ENCODE measurements at places on chromosomes 2 and 18.
A peak's percentile ranks its signal among the peaks of the same experiment; 100 is the strongest.

DNA sequence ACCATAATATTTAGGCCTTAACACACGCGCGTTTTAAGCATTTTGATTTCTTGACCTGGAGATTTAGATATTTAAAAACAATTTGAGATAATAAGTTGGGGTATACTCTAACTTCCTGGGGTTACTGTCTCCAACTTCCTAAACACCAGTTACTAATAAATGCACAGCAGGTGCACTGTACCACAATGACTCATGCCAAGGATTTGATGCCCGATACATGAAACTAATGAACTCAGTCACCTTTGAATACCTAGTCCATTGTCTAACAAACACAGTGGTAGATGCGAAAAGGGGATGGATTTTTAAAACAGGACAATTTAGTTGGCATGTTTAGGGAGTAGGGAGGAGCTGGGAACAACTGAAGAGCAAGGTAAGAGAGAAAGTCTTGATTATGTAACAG lies 21.2 kb downstream of the CABYR start:
- no peak for DNase-seq

DNA sequence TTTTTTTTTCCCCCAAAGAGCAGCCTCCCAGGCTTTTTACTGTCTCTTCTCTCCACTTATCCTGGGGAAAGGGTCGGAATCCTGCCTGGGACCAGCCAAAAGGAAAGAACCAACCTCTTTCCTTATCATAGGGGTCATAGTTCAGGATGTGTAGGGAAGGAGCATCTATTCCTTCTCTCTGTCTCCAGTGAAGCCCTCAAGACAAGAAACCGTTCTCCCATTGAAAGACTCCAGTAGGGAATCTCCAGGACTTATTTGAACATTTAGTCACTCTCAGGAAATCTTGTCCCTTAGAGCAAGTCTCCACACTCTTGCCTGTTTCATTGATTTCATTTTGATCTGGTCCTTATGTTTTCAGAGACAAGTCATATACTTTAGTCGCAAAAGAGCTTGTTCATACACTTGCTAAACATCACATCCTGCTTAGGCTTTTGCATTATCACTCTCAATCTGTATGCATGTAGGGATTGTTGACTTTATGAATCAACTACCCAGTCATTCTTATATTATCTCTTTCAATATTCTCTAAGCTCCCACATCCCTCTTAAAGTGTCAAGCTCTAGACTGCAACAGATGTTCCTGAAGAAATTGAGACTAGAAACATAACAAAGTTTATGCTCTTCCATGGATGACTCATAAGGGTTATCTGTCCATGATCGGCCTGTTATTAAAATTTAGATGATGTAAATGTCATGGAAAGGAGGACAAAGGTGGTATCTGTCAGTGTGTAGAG lies 116.2 kb upstream of the ST6GAL2 start:
- DNase-seq: no peak

DNA sequence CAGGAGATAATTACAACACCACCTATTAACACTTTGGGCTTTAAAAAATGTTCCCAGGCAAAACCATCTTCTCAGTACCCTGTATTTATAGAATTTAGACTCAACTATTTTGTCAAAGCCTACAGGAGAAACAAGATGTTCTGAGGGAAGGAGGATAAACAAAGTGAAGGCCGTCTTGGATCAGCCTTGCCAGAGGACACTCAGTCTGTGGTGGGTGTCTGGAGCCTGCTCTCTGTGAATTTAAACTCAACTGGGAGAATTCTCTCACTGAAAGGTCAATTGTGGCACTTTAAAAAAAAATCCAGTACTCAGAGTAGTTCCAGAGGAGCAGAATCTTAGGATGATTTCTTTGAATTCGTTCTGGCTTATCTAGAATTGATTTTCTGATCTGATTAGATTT lies 28.4 kb upstream of the SLC1A4 start:
- no peak for DNase-seq

DNA sequence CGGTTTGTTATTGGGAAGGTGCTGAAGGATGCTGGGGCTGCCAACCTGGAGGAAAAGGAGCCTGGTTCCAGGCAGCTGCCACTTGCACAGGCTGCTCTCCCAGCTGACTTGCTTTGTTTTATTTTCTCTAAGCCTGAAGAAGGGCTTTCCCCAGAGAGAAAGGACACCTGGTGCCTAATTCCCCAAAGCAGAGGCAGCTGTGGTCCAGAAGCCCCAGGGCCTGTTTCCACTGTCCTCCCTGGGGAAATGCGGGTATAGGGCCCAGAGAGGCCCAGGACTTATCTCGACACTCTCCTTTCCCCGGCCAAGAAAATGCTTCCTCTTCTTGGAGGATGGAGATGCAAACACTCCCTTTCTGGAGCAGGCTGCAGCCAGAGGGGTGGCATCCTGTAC lies 30.1 kb downstream of the INO80C start:
- DNase-seq: no peak

DNA sequence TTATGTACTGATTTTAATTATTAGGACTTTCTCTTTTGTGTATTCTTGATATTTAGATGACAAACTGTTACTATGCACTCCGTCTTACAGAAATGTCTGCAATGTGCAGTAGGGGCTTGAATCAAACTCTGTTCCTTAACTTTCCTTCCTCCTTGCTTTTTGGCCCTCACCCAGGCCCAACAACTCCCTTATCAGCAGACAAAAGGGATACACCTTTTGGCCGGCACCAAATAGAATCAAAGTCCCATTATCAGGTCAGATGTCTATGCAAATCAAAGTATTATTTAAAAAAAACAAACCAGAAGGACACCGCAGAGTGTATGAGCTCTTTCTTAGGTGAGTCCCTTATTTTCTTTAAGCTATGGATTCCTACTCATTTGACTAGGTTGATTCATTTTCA lies 116.3 kb upstream of the SERPINE2 start:
- DNase-seq: no peak

- no peak for DNase-seq
These were observed 48.9 kb downstream of the CHST9 start for GRCh38 chr18:27136208-27136535.

GRCh38 chr2:148096012-148096411 lies 75.1 kb downstream of the MBD5 start:
- no peak for DNase-seq

DNA sequence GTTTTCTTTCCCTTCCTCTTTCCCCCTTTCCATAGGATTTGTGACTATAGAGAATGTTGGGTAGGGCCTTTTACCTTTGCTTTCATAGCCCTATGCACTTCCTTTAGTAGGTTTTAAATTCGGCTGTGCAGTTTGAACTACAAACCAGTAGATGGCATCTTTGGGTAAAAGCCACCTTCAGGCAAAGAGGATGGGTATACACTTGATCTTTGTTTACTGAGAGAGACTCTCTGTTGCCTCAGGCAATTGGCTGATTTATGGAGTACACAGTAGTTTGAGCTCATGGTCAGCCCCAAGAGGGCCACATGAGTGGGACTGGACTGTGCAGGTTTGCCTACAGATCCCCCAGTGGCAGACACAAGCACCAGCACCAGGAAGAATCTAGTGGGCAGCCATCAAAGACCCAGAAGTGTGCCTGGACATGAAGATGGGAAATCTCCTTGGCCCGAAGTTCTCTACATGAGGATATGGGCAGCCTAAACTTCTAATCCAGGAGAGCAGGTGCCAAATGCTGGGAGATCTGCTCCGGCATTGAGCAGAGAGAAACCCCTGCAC lies 1304.3 kb upstream of the DDX18 start:
- DNase-seq: no peak

DNA sequence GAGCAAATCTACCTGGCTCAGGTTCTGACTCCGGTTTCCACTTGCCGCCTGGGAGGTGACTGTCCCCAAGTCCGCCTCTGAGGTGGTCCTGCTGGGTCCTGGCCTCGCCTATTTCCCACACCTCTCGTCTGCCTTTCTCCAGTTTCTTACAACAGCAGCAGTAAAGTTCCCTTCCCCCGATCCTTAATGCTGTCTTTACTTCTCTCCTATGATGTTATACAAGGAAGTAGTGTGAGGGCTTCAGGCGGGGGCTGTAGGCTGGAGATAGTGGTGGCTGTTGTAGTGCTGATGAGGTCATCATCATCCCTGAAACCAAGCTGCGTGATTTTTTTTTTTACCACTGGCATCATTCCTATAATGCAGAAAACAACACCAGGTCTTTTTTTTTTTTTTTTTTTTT lies 18.9 kb downstream of the TGIF1 start:
- DNase-seq: no peak

DNA sequence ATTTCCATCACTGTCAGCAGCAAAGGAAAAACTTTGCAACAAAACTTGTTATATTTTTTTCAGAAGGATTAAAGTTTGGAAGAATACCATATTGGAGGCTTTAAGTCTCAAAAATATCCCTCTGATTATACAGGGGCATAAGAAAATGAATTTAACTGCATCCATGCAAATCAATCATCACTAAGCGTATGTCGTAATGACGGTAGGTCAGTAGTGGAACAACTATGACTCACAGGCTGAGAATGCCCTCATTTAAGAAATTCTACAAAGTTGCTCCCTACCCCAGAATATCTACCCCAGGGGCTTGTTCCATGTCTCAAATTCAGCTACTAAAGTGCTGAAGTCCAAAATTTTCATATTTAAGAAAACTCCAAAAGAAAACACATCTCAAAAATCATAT lies 12.5 kb upstream of the NAB1 start:
- no peak for DNase-seq

DNA sequence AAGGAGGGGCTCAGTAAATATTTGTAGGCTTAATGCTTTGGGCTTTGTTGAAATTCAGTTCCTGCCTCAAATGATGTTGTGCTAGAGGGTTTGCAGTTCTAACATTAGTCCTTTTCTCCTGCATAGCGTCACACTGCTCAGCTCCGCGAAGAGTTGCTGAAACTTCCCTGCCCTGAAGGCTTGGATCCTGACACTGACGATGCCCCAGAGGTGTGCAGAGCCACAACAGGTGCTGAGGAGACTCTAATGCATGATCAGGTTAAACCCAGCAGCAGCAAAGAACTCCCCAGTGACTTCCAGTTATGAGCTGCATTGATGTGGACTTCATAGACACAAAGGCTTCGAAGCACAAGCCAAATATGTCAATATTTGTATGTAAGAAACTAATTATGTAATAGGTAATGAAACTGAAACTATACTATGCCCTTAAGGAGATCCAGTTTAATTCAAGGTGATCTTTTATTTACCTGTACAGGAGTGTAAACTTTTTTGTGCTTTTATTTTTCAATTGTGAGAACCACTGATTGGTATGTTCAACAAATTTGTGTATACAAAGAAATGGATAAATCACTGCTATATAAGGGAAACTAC lies 10.2 kb upstream of the TTC27 start:
- DNase-seq: no peak

- DNase-seq: no peak
These were observed 20.1 kb upstream of the PPP3R1 start for GRCh38 chr2:68272246-68272994.

GRCh38 chr2:204110338-204110741 lies 173.8 kb downstream of the ICOS start:
- DNase-seq: no peak

- peak; percentile 34 for DNase-seq
These were observed 115.2 kb downstream of the TTC32 start for GRCh38 chr2:19786408-19787058.

- DNase-seq: no peak
These were observed 135.0 kb downstream of the SMAD7 start for GRCh38 chr18:48815581-48816324.

GRCh38 chr2:28544405-28544921 lies 48.6 kb downstream of the PLB1 start:
- DNase-seq: no peak

DNA sequence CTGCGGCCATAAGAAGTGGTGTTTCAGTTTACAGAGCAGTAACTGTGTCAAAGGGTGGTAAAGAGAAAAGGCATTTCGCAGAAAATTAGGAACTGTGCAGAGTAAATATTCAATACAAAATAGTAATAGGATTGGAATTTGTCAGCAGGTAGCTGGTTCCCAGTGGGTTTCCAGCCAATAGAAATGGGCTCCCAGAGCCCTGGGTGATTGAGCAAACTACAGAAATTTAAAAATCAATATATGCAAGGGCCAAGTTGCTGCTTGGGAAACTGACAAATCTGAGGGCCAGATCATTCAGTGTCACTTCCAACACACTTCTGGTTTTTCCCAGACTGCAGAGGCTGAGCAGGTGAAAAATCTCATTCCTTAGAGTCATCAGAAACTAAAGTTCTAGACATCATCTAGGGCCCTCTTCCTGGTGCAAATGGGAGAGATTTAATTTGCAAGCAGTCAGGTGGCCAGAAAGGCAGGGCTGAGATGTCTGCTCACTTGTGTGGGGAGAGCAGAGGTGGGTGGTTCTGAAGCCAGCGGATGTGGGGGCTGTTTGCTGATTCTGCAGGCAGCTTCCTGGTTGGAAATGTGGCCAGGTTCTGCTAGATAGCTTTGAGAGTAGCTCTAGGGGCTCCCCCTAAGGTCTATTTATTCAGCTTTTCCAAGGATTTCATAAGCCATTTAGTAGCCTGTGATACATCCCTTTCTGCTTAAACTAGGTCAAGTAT lies 182.4 kb downstream of the NCK2 start:
- no peak for DNase-seq

- no peak for DNase-seq
These were observed 57.3 kb upstream of the TMEM18 start for GRCh38 chr2:734496-734895.

GRCh38 chr2:122003196-122003940 lies 247.9 kb downstream of the TSN start:
- no peak for DNase-seq

- no peak for DNase-seq
These were observed 888 bp downstream of the VAMP5 start for GRCh38 chr2:85584857-85585780.

- DNase-seq: no peak
These were observed 791 bp upstream of the CYRIA start for GRCh38 chr2:16666449-16666801.

GRCh38 chr2:23620841-23621341 lies 235.9 kb downstream of the KLHL29 start:
- DNase-seq: no peak

DNA sequence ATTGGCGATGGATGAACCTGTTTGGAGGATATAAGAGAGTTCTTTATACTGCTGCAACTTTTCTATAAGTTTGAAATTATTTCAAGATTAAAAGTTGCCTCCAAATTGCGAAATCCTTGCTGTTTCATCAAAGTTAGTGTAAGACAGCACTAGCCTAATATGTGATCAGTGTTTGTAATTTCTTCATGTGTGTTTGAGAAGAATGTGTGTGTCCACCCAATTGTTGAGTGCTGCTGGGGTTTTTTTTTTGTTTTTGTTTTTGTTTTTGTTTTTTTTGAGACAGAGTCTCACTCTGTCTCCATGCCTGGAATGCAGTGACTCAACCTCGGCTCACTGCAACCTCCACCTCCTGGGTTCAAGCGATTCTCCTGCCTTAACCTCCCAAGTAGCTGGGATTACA lies 33.4 kb downstream of the CDK15 start:
- no peak for DNase-seq

- no peak for DNase-seq
These were observed 58.2 kb downstream of the COPS8 start for GRCh38 chr2:237143676-237144440.

GRCh38 chr18:44579745-44580144 lies 100.9 kb upstream of the SETBP1 start:
- no peak for DNase-seq

- no peak for DNase-seq
These were observed 63.1 kb upstream of the HPCAL1 start for GRCh38 chr2:10239561-10239967.

GRCh38 chr2:190511104-190511503 lies 23.4 kb downstream of the NEMP2 start:
- DNase-seq: no peak

GRCh38 chr2:218093879-218094278 lies 24.8 kb downstream of the RUFY4 start:
- no peak for DNase-seq

Data from AG09319 (cell line).